Mesendoderm (in vitro differentiated cells): ENCODE measurements at places on chromosomes 11 and 22.
A peak's percentile ranks its signal among the peaks of the same experiment; 100 is the strongest.

GRCh38 chr11:70854901-70855556 is 397.3 kb downstream of the SHANK2 start:
- no peak for DNase-seq

GRCh38 chr22:49269371-49269770 is 558.3 kb downstream of the BRD1 start:
- DNase-seq = peak; percentile 57

DNA sequence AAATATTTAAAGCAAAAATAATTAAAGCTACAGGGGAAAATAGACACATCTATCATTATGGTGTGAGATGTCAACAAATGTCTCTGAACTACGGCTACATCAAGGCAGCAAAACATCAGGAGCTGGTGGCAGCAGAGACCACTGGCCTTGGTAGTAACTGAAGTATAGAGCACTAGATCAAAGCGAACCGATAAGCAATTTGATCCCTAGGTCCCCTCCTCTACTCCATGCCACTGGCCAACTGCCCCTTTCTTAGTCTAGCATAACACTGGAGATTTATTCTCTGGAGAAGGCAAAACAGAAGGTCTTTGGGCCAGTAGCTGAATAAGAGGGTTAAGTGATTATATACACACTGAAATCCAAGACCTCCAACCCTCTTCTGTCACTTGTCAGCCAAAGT is 13.6 kb upstream of the RAB3IL1 start:
- no peak for DNase-seq

- DNase-seq = no peak
Measured at GRCh38 chr11:66495401-66495854, 15.0 kb upstream of the BBS1 start.

GRCh38 chr11:124160986-124161385 is 22.2 kb upstream of the OR10D3 start:
- DNase-seq = no peak

- DNase-seq = no peak
Measured at GRCh38 chr22:27829620-27830019, 28.1 kb upstream of the MN1 start.

DNA sequence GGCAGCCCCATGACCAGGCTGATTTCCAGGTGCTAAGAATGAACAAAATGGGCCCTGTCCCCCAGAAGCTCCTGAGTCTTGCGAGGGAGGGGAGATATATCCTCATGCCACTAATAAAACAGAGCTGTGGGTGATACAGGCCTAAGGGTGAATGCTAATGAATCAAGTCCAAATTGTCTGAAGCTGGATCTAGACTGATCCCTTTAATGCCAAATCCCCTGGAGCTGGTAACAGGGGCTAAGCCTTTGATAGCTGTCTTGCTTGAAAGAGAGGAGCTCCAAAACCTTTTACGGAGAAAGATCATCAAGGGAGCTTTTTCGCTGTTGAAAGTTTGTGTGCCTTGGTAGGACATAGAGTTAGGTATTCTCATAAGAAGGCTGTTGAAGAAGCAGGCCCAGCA is 79.7 kb downstream of the PPFIBP2 start:
- DNase-seq = no peak

DNA sequence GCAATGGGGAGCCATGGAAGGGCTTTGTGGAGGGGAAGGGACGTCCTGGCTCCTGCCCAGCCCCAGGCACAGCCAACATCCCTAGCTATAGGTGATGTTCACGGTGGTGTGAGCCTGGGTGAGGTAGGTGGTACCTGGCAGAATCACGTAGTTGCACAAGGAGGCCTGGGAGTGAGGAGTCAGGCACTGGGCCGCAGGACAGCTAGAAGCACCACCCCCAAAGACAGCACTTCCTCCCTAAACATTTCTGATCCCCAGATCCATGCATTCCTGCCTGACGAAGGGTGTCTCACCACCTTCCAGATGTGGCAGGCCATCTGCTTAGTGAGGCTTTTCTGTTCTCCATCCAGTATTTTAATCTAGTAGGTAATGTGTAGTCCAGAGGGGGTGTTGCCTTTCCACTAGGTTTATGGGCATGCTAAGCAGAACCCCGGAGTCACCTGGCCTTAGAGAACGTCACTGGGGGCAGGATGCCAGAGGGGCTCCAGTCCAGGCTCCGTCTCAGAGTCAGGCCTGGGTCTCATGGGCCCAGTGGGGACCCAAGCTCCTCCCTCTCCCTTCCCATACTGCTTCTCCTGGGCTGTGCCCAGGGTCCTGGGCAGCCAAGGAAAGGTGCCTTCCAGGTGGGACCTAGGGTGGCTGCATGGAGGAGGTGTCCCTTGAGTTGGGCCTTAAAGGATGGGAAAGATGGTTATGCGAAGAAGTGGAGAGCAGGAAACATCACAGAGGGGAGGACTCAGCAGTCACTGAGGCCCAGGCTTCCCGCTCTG is 56.2 kb downstream of the OTOG start:
- no peak for DNase-seq

- no peak for DNase-seq
Measured at GRCh38 chr11:45860348-45860747, 13.1 kb downstream of the CRY2 start.

DNA sequence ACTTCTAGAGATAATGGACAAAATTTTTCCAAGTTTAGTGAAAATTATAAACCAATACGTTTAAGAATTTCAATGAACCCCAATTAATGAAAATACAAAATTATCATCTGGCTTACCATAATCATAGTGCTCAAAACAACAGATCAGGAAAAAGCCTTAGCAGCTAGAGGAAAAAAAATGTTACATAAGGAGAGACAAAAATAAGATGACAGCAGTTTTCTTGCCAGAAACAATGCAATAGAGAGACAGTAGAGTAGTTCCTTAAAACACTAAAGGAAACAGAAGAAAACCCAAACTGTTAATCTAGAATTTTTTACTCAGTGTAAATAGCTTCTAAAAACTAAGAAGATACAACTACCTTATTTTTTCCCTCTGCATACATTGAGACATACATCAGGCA is 341.7 kb upstream of the CHORDC1 start:
- no peak for DNase-seq

DNA sequence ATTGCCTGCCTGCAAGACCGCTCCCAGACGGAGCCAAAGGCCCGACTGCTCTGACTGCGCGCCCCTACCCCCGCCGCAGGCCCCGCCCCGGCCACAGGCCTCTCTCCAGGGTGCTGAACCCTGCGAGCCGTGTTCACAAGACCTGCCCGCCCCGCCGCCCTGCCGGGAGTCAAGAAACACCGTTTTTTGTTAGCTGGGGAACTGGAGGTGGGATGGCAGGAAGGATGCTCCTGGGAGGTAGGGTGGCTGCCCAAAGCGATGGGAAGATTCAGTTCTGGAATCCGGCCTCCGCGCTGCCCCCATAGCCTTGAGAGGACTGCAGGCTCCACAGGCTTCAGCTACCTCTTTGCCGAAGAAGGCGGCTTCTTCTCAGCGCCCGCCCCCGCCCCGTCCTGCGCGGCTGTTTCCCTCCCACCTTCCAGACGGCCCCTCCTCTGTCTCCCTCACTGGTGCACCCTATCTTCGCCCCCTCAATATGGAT is 2.7 kb upstream of the PDE2A start:
- peak; percentile 87 for DNase-seq

DNA sequence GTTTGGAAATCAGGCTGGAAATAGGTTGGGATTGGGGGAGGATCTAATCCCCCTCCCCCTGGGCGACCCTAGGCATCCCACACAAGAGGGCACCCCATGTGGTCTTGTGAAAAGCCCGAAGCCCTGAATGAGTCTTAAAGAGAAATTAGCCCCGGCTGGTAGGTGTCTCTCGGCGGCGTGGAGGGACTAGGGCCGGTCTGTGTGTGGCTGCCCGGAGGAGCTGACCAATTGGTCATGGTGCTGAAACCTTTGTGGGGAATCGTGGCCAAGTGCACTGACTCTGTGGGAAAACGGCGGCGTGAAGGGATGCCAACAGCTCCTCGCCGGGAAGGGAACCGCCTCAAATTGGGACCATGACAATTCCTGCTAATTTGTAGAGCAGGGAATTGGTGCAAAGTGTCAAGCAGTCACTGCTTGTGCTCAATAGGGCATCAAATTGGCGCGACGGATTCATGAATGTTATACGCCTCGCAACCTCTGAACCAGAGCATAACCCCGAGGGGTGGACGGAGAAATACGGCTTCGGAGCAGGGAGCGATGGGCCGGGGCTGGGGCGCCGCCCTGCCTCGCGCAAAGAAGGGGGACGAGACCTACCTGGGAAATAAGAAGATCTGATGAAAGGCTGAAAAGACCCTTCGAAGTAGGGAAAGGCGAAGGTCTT is 1.5 kb downstream of the DBX1 start:
- peak; percentile 88 for DNase-seq

DNA sequence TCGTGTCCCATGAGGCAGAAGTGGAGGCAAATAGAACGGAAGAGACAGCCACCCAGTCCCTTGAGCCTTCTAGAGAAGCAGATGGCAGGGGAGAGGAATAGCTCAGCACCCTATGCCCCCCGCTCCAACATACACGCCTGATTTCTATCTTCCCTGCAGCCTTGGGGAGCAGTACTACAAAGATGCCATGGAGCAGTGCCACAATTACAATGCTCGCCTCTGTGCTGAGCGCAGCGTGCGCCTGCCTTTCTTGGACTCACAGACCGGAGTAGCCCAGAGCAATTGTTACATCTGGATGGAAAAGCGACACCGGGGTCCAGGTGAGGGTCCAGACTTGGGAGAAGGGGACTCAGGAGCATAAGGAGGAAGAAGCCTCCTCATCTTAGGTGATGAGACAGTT is 6.6 kb downstream of the DPF2 start:
- DNase-seq = no peak

DNA sequence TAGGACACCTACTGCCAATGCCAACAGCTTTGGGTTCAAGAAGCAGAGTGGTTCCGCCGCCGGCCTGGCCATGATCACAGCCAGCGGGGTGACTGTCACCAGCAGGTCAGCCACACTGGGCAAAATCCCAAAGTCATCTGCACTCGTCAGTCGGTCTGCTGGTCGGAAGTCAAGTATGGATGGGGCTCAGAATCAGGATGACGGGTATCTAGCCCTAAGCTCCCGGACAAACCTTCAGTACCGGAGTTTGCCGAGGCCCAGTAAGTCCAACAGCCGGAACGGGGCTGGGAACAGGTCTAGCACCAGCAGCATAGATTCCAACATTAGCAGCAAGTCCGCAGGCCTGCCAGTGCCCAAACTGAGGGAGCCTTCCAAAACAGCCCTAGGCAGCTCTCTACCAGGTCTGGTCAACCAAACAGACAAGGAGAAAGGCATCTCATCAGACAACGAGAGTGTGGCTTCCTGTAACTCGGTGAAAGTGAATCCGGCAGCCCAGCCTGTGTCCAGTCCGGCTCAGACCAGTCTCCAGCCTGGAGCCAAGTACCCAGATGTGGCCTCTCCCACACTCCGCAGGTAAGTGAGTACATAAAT is 115.1 kb downstream of the DBX1 start:
- no peak for DNase-seq

DNA sequence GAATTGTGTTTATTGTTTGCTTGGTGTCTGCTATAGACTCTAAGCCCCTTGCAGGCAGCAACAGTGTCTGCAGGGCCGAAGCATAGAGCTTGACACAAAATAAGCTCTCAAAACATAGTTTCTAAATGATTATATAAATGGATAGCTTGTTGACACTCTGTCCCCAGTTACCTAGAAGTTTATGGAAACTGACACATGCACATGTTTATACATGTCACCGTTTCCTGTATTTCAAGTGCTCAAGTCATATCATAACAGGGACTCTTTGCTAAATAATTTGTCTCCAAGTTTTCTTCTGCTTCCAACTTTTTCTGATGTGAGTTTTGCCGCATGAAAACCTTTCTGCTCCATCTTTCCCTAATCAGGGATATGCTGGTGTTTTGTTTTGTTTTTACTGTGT is 3.7 kb upstream of the OR6X1 start:
- DNase-seq = no peak
